ENCODE measurements at places on chromosomes 5 and 9.
A peak's percentile ranks its signal among the peaks of the same experiment; 100 is the strongest.

DNA sequence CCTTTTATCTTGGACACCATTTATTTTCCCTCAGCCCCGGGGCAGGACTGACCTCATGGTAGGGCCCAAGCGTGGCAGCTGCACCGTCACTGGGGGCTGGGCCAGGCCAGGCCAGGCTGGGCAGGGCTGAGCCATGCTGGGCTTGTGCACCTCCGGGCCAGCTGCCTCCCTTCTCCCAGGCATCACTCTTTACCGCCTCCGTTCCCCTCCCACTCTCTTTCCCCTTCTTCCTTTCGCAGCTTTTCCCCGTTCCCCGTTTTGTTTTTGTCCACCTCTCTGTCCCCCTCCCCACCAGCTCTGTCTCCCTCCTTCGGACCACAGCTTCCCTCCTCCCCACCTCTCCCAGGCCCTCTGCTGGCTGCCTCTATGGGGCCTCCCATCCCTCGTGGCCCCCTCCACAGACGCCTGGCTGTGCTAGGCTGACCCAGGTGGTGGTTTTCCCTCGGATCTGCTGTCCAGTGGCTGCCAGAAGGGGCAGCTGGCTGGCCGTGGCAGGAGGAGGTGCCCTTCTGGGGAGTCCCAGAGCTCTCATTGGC, 17.9 kb downstream of the FGF18 start:
- no peak for DNase-seq

DNA sequence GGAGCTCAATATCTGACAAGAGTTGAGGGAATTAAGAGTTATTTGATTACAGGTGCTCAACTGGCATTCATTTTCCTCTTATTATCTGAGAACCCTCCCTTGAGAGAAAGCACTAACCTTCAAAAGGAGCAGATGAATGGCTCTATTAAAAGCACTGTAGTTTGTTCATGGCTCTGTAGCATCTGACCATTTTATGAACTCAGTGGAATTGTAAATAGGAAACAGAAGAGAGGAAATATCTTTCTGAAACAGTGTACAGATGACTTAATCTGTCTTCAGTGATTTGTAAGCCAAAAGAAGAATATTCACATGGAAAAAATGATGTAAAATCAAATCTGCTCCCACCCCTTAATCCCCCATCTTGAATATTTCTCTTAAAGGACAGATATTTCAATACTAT, 810.4 kb upstream of the GRAMD2B start:
- no peak for DNase-seq

DNA sequence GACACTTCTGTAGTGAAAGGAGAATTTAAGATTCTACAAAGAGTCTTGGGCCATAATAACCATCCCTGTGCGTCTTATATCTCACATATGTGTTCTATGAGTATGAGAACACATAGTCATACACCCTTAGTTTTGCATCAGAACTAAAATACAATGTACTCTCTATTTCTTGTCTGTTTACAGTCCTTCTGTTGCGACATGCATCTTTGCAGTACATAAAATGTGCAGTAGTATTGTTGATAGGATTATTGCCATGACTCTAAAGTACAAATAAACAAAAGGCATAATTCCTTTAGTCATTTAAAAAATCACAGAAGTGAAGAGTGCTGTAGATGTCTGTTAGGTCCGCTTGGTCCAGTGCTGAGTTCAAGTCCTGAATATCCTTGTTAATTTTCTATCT, 201.9 kb downstream of the NR3C1 start:
- DNase-seq, result no peak

- no peak for DNase-seq
These were observed 254.3 kb downstream of the CDH12 start for GRCh38 chr5:22598796-22599195.

- no peak for DNase-seq
These were observed 112.5 kb upstream of the LARP1 start for GRCh38 chr5:154642499-154643245.

- no peak for DNase-seq
These were observed 51.5 kb downstream of the CEP120 start for GRCh38 chr5:123371575-123372179.

DNA sequence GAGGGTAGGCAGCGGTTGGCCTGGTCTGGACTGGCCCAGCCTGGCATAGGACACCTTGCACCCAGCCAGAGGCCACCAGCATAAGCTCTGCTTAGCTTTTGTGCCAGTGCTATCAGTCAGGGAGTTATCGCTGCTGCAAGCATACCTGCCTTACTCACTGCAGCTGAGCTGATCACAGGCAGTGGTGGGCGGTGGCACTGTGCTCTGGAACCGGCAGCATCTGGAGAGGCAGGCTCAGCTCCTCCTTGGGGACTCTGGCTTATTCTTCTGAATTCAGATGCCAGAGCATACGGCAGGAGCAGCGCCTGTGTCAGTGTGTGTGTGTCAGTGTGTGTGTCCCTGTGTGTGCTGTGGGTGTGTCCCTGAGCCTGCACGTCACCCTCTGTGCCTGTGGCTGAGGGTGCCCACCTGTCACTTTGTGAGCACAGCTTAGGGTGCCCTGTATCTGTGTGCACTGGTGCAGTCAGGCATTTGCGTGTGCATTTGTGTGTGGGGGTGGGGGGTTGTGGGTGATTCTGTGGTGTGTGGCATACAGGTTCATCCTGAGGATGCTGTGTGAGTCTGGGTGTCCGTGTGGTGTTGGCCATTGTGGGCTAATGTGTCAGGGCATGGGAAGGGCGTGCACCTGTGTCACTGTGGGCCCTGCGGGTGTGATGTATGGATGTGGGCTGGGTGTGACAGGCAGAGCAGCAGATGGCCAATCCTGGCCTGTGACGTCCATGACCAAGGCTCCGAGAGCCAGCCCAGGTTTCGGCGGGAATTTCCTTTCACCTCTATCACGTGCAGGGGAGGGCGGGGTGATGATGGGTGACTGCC, 23.5 kb downstream of the LMX1B start:
- no peak for DNase-seq

GRCh38 chr9:72807765-72808445, 144.9 kb downstream of the ALDH1A1 start:
- DNase-seq, result no peak

- DNase-seq, result no peak
These were observed 216.9 kb upstream of the ZNF608 start for GRCh38 chr5:124963236-124963919.

GRCh38 chr5:66596636-66597182, 516 bp downstream of the MAST4 start:
- peak; percentile 22 for DNase-seq

GRCh38 chr5:168833936-168834335, 254.8 kb upstream of the PANK3 start:
- no peak for DNase-seq

DNA sequence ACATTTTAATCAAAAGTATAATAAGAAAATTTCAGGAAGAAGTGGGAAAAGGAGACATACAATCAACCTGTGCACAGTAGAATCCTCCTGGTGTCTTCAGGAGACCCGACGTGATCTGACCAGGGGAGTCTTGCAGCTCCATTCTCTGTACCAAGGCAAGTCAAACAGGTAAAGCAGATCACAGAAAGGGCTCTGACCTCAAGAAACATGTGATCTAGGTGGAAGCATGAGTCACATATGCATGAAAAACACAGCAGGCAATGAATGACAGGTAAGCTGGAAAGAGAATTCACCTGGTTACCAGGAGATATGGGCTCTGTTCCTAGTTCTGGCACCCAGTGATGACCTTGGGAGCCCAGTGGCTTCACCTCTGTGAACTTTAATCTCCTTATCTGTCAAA, 19.4 kb upstream of the FABP6 start:
- DNase-seq, result no peak

GRCh38 chr5:23579566-23579965, 72.2 kb downstream of the PRDM9 start:
- no peak for DNase-seq

GRCh38 chr5:138753794-138754698, 821 bp downstream of the CTNNA1 start:
- peak; percentile 22 for DNase-seq

GRCh38 chr5:58447226-58447625, 12.7 kb downstream of the PLK2 start:
- DNase-seq, result no peak

- DNase-seq, result no peak
These were observed 44.1 kb downstream of the CCL28 start for GRCh38 chr5:43367909-43368669.

- DNase-seq, result no peak
These were observed 18.4 kb upstream of the ERAP2 start for GRCh38 chr5:96857924-96858323.

- no peak for DNase-seq
These were observed 975 bp upstream of the NXNL2 start for GRCh38 chr9:88533951-88534455.

DNA sequence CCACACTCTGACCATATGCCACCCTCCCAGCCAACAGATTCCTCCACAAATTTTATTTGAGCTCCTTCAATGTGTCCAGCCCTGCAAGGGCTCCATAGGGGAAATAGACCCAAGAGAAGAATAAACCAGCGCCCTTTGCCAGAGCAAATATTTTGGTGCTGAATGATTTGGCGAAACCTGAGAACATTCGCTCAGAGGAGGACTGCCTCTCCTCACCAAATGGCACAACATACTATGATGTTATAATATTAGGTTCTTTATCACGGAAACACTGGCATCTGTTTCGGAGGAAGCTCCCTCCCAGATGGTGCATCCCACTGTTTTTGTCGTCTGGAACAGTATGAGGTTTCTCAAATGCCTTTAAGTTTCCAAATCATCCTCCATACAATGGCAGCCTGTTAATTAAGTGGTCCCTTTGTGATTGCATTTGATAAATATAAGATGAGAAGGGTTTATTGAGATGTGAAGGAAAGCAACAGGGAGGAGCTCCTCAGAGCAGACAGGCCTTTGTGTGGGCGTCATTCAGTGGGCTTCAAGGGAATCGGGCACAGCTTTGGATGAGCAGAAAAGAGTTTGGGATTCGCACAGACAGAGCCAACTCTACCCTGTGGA, 139.1 kb upstream of the ADRA1B start:
- no peak for DNase-seq

DNA sequence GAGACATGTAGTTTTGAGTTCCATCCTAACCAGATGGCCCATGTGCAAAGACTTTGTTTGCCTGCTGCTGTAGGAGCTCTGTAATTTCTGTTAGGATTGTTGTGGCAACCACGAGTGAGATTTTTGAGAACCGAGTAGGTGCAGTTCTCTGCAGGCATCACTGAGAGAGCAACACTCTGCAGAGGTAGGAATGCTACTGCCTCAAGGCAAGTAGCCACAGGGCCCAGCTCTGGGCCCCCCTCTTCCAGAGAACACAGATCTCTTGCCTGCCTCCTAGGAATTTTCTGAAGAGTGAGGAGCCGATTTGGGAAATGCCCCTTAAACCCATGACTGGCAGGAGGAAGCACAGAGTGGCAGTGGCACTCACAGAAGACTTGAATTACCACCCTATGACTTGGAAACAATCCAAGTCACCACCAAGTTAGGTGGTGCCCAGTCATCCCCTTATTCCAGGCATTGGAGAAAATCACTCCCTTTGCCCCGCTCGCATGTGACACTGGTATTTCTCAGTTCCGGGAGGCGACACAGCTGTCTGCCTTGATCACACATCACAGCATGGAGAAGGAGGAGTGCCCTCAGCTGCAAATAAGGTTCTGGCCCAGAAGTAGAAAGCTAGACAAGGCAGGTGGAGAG, 52.5 kb upstream of the SLC2A8 start:
- DNase-seq, result no peak

DNA sequence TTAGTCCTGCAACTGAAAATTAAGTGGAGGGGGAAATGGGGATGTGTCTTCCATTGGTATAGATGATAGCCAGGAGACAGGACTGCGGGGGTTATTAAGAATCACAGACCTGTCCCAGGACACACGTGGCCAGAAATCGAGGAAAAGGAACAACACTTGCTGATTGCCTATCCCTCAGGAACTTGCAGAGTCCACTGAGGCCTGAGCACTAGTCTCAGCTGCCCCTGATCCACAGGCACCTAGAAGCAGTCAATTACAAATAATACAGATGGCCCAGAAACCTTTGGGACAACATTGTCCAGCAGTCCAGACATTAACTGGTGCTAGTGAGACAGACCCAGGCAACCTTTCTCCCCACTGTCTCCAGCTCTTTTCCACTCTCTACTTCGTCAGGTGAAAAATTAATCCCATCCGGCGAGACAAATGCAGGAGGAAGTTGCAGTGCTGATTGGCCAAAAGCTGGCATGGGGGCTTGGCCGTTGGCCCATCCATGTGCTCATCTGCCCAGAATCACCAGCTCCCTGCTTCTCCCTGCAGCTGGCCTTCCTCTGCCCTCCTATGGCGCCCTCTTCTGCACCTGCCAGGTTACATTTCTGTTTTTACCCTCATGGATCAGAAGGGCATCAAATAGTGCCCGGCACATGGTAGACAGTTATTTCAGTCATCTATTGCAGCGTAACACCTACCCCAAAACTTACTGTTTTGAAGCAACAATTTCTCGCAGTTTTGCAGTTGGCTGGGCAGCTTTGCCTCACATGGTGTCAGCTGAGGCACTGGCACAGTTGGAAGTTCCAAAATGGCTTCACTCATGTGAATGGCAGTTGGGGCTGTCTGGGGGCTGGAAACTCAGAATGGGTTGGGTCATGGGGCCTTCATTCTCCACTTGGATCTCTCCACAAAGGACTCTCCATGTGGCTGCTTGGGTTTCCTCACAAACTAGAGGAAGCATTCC, 3.6 kb upstream of the B4GALT1 start:
- DNase-seq, result no peak

- peak; percentile 64 for DNase-seq
These were observed 71.2 kb downstream of the RAPGEF1 start for GRCh38 chr9:131668439-131669268.

- peak; percentile 83 for DNase-seq
These were observed 19.2 kb upstream of the TOR1B start for GRCh38 chr9:129783516-129784361.

GRCh38 chr5:93277051-93277450, 304.0 kb downstream of the NR2F1-AS1 start:
- no peak for DNase-seq

- no peak for DNase-seq
These were observed 15.2 kb upstream of the SPATA9 start for GRCh38 chr5:95697781-95698681.

GRCh38 chr9:112119225-112120029, 55.7 kb downstream of the SUSD1 start:
- DNase-seq, result no peak

- DNase-seq, result peak; percentile 29
These were observed at the start of gene EFNA5 for GRCh38 chr5:107670932-107671741. TSS of gene EFNA5 (minus strand) at chr5:107670937.

GRCh38 chr5:73395256-73395655, 53.3 kb downstream of the FOXD1 start:
- DNase-seq, result no peak

- DNase-seq, result no peak
These were observed 50.6 kb upstream of the KLF4 start for GRCh38 chr9:107540164-107540561.
